Stimulated activated CD8-positive, alpha-beta memory T cell treated with anti-CD3 and anti-CD28 coated beads, Interleukin-7, amount 100 ng/mL, for 1 hour (primary cell): ENCODE measurements at places on chromosomes 12 and 14.

GRCh38 chr12:128459067-128459466 lies 192.1 kb downstream of the TMEM132C start:
- no peak for DNase-seq

DNA sequence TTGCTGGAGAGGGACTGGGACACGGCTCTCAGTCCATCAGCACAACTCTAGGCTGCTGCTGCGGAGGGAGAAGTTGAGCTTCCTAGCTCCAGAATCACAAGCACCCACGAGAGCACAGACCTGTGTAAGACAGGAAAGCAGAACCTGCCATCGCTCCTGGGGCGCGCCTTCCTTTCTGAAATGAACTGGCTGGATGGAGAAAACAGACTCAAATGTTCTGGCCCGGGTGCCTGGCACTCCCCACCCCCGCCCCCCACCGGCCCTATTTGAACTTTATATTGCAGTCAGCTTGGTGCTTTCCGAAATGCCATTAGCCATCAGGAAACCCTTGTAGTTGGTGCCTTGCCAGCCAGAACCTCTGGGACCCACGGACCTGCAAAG lies 23.8 kb downstream of the MVK start:
- no peak for DNase-seq

GRCh38 chr12:94109160-94109559 lies 39.2 kb upstream of the PLXNC1 start:
- no peak for DNase-seq

- no peak for DNase-seq
Measured at GRCh38 chr14:29461101-29461500, 466.5 kb downstream of the PRKD1 start.

- DNase-seq: no peak
Measured at GRCh38 chr12:100375038-100375735, 18.3 kb downstream of the SLC17A8 start.

- no peak for DNase-seq
Measured at GRCh38 chr12:111616177-111616623, 17.1 kb upstream of the ATXN2 start.
